Coronary artery (tissue), 2 donors: ENCODE measurements at places on chromosomes 12 and 14.

GRCh38 chr12:46455648-46456352 is 83.2 kb upstream of the SLC38A2 start:
- no peak for DNase-seq

GRCh38 chr12:59383079-59383822 is 212.6 kb upstream of the SLC16A7 start:
- no peak for DNase-seq

GRCh38 chr14:102948698-102949061 is 26.2 kb downstream of the AMN start:
- no peak for DNase-seq

- DNase-seq, result no peak
Observed at GRCh38 chr14:57933349-57933748, 67.5 kb upstream of the SLC35F4 start.

DNA sequence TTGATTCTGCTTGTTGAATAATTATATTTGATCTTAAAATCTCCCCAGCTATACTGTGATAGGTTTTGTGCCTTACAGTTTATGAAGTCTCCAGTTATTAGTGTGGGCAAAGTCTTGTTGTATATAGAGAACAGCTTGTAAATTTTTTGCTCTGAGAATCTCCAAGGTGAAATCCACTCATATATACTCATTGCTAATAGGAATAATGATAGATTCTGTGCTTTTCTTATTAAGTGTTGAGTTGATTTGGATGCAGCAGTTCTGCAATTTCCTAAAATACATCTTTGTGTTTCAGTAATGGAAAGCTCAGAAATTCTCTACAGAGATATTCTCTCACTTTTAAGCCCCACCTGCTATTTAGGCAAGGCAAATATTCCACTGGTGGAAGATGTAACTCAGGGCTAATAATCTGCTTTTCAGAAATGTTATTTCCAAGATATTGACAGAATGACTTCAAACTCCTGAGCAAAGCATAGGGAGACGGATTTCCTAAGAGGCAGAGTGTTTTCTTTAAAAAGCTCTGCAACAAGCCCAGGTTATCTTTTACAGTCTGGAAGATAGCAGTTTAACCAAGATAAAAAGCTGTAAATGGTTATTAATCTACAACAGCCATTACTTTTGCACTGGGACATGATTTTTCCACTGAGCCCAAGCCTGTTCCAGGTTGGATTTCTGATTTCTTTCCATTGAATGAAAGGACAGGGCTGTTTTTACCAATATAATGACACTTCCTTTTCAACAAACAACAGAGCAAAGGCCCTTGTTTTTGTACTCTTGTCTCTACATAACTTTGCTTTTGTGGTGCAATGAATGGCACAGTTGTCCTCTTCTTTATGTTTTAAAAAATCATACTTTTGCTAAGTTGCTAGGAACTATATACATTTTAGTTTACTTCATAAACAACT is 239.9 kb upstream of the ATP2B1 start:
- no peak for DNase-seq

GRCh38 chr12:82832096-82832495 is 145.4 kb downstream of the TMTC2 start:
- DNase-seq, result no peak

GRCh38 chr12:96501133-96501761 is 11.9 kb downstream of the CFAP54 start:
- DNase-seq, result no peak

DNA sequence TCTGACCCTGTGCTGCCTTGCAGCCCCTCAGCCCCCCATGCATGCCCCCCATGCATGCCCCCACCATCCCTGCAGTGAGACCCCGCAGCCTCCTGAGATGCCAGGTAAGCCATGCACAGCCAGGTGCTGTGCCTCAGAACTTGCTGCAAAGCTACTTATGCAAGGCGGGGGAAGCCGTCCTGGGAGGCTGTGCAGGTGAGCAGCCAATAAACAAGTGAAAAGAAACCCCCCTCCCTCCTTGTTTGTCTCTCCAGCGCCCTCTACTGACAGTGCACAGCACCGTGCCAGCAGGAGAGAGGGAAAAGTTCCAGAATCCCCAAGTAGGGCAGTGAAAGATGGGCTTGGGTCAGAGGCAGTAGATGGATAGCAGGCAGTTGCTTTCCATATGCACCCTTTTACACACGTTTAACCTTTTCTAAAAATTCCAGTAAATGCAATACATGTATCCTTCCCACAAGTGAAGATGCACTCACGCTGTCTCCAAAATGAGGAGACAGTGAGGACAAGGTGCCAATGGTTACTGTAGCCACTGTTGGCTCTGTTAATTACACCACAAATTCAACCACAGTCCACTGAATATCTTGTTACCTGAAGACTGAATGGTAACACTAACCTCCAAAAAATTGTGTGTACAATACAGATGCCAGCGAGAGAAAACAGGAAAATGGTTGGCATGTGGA is 18.0 kb downstream of the TNFAIP2 start:
- no peak for DNase-seq

GRCh38 chr12:68610370-68611093 is at the start of gene RAP1B:
TSS of gene RAP1B (plus strand) at chr12:68610899. CDS start at chr12:68648725, 37,826 bp downstream.
- DNase-seq, result peak; percentile 93

DNA sequence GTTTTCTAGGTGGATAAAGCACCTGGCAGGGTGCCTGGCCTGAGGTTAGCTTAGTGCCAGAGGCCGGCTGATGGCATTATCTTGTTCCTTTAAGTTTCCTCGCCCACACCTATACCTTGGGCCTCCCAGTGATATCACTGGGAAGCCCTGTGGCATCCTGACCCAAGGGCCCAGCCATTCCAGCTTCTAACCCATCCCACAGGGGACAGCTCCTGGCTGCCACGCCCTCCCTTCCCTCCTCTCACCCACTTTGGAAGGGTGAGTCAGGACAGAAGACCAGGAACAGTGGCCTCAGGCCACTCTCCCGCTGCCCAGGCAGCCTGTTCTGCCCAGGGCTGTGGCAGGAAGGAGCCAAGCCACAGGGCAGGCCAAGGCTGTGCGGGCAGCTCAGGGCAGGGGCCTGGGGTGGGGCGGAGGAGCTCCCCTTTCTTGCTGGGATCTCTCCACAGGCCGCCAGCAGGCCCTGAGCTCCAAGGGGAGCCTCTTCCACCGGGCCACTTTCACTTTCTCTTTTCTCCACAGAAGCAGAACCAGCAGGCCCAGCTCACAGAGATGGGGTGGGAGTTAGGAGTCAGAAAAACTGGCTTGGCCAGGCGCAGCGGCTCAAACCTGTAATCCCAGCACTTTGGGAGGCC is 75.1 kb downstream of the IRF2BPL start:
- peak; percentile 90 for DNase-seq

GRCh38 chr14:56138928-56139327 is 20.7 kb downstream of the PELI2 start:
- no peak for DNase-seq

DNA sequence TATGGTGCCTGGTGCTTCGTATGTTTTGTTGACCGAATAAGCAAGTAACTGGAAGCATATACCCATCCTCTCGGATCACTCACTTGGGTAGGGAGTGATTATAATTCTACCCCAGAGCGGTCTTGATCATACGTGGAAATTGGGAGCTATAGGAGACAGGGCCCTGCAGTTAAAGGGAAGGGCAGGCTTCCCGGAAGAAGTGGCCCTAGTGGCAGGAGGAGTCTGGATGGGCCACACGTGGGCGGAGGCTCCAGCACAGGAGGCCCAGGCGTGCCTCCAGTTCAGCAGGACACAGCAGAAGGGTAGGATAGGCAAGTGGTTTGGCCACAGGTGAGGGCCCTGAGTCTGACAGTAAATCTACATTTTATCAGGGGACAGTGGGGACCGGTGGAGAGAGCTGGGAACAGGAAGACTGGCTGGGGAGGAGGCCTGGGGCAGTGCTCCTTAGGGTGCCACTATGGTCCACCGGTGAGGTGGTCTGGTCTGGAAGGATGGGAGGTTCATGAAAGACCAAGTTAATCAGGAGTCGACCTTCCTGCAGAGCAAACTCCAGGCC is 23.5 kb upstream of the YY1 start:
- DNase-seq, result no peak

DNA sequence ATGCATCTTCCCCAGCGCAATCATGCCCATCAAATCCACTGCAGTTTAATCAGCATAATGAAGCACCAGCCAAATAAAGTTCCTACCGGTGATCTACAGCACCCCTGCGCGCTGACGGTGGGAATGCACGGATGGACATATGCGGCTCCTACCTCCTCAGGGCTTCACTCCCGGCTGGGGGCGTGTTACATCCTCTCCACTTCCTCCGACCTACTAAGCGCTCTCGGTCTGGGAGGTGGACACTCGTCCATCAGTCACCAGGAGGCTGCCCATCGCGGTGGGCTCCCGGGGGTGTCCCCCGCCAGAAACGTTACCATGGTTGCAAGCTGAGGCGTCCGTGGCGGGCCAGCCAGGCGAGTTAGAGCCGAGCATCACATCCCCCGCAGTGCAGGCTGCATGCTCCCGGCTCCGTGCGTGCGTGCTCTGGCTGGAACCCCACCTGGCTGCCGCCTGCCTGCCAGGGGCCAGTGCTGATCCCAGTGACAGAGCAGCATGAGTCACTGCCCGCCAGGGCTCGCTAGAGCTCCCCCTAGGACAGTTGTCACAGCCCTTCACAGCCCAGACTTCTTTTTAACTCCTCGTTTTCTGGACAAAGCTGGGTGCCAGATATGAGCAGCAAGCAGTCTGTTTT is 73.0 kb downstream of the CIT start:
- peak; percentile 73 for DNase-seq

DNA sequence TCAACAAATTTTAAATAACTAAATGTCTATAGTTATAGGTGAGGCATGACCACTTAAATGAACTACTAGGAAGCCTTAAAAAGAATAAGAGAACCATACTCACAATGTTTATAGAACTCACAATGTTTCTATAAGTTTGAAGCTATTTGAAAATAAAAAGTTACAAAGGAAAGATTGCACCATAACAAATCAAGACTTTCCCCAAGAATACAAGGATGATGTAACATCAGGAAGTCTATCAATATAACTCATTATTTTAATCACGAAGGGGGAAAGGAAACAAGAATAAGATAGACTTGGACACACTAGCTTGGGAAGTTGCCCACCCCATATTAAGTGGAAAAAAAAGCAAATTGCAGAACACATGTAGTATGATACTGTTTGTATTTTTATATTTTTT is 26.9 kb downstream of the TMEM233 start:
- no peak for DNase-seq

DNA sequence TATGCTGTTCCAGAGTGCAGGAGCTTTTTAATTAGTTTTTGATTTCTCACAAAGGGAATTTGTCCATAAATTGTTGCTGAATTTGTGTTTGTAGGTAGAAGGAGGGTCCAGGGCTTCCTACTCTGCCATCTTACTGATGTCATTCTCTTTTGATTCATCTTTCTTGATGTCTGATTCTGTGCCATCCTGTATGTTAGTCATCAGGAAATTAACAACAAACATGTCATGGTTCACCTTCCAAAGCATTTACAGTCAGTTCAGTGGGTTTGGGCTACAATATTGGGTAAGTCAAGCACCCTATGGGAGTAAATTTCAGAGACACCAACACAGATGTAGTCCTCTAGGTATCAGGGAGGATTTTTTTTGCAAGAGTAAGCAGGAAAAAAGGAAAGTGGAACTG is 135.2 kb upstream of the SLC38A2 start:
- DNase-seq, result no peak

DNA sequence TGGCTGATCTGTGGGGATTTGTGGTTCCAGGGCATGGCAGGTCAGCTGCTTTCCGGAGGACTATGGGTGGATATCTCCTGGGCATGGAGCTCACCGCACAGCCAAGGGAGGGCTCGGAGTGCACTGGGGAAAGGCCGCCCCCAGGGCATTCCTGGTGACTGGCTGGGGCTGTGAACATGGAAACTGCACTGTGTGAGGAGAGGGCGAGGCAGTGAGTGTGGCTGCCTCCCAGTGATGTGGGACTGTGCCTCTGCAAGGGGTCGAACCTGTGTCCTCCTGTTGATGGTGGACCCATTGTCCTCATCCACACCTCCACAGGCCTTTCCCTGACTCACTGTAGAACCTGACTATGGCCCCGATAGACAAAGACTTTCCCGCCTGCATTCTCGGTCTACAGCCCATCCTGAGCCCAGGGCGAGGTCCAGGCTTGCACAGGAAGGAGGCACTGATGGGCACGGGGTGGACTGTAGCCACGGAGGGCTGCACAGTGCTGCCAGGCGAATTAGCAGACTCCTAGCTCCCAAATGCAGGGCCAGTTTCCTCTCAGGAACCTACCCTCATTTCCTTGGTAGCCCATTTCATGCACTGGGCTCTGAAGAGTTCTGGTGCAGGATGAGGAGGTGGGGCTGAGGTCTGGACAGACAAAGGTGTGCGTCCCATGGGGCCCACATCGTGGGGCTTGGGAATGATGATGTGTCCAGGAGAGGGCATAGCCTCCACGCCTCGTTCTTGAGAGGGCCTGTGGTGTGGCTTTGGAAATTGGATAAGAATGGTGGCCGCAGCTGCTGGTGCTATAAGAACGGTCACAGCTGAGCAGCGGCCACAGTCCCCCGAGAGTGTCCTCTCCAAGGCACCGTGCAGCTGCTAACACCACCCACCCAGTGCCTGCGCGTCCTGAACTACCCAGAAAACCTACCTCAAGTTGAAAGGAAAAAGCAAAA is 415.1 kb downstream of the TMEM121 start:
- no peak for DNase-seq

DNA sequence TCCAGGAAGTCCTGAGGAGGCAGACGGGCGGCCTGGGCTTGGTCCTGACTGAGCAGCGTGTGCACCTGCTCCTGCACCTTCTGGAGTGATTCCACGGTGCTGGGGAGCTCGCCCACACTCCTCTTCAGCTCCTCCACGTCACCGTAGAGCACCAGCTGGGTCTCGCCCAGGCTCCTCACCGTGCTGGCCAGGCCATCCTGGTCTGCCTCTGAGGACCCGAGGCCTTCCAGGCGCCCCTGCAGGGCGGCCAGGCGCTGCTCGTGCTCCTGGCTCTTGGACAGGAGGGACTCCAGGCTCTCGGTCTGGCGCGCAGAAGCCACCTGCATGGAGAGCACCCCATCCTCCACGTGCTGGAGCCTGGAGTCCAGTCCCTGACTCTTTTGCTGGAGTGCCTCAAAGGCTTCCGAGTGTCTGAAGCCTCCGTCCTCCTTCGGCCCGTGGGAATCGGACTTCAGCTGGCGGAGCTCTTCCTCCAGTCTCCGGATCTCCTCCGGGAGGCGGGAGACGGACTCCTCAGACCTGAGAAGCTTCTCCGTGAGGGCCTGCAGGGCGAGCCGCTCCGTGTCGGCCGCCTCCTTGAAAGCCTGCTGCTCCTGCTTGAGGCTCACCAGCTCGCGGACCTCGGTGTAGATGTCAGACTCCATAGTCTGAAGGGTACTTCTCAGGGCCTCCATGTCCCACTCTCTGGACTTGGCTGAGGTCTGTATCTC is 8.4 kb downstream of the CKAP4 start:
- no peak for DNase-seq

DNA sequence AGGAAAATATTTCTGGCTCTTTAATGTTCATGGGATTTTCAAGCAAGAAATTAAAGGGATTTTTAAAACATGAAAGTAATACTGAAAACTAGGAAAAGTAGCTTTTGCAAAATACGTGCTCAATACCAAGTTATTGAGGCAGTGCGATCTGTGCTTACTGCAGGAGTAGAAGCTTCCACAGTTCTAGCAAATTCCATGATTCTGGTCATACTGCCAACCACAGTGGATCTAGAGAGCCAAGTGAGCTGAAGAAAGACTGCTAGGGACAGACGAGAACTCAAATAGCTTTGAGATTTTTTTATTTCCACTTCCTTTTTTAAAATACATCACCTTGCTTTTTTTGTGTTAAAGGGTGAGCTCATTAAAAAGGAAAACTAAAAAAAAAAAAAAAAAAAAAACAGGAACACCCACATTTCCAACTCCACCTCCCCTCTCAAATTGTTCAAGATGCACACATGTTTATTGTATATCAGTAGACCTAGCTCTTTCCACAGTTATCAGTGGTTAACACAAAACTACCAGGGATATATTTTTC is 26.2 kb downstream of the EGLN3 start:
- no peak for DNase-seq

- no peak for DNase-seq
Observed at GRCh38 chr12:91877022-91877421, 268.6 kb downstream of the BTG1 start.
